ENCODE measurements at places on chromosomes 16 and 17. TPM values are rescaled to one million over a fixed set of nuclear protein-coding genes. Genes with fewer than 3 reads are reported as not detected.

CRHR1 gene
- total RNA-seq: not detected

MYH11 gene
- 20,476 TPM for total RNA-seq

FBXW10B gene
- 0.52 TPM for total RNA-seq

IL34 gene
- total RNA-seq: 4.7 TPM

KRT33A gene
- total RNA-seq: not detected

DHX8 gene
- total RNA-seq: 33.6 TPM

ITGA2B gene
- 0.42 TPM for total RNA-seq

GFER gene
- total RNA-seq: 27.5 TPM

CES5A gene
- total RNA-seq: not detected

TP53TG3F gene
- not detected for total RNA-seq

DNAH3 gene
- 0.13 TPM for total RNA-seq

SPOP gene
- 156 TPM for total RNA-seq

KCNAB3 gene
- total RNA-seq: 1.2 TPM

OTOP2 gene
- not detected for total RNA-seq

All from esophagus muscularis mucosa (tissue), 4 donors.